ENCODE measurements at places on chromosomes 5 and 9. TPM values are rescaled to one million over a fixed set of nuclear protein-coding genes. Genes with fewer than 3 reads are reported as not detected.

The GNA14 gene
- total RNA-seq, result 6.3 TPM

The TSSK1B gene
- 0.46 TPM for total RNA-seq

The IFNA2 gene
- not detected for total RNA-seq

The C7 gene
- 36.9 TPM for total RNA-seq

The BTNL8 gene
- not detected for total RNA-seq

The RASGRF2 gene
- 1.2 TPM for total RNA-seq
